ENCODE measurements at places on chromosomes 4 and X.

- no peak for DNase-seq
Measured at GRCh38 chr4:148692242-148692641, 250.0 kb upstream of the NR3C2 start.

GRCh38 chr4:182768838-182769237 is 148.3 kb downstream of the DCTD start:
- DNase-seq = no peak

DNA sequence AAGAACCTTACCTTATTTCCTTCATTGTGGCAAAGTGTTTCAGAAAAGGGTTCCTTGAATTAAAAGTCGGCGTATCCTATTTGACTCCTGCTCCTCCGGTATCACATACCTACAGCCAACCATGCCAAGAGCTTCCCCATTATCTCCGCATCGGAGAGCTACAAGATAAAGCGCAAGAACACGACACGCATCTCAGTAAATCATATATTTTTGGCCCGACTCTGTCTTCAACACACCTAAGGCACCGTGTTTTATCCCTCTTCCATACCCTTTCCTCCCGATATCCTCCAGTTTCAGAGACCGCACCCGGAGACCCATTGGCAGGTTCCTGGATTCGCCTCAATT is 497 bp upstream of the THAP9 start:
- DNase-seq = no peak

DNA sequence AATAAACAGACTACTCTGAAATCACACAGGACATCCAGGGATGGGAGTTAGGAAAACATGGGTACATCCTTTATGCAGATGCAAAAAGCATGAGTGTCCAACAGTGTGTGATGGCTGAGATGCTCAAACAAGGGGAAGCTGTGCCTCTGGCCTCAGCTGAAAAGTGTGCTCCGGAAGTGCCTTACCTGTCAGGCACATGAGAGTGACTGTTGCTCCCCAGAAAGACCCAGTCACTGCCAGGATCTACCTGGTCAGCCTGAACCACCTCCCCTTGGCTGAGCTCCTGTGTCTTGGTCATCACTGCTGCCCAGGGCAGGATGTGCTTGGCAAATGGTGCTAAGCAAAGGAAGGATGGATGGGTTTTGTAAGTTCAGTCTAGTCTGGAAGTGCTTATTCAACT is 4.0 kb downstream of the PPP2R2C start:
- DNase-seq = no peak

DNA sequence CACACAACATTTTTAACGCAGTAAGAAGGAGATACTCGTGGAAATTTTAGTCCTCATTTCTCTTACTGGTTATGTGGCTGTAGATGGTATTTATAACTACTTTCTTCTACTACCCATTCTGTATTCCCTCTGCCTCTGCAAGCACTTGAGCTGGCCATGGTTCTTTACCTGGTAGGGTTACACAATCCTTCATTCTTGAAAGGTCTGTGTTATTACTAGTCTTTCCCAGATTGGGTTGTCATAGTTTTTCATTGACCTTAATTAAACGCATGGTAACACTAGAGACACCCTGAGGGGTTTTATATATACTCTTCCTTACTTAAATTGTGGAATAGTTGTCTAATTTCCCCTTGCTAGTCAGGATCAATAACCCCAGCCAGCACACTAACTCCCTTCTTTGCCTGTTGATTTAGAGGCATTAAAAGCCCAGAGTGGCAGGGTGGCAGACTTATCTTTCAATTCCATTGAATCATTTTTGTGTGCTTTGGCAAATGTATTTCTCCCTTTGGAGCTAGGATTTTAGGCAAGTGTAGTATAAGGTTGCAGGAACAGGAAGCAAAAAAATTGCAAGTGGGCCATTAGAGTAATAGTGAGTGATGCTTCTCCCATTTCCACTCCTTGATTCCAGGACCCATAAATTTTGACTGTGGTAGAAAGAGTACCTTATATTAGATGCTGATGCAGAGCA is 113.6 kb upstream of the EMCN start:
- DNase-seq = no peak

DNA sequence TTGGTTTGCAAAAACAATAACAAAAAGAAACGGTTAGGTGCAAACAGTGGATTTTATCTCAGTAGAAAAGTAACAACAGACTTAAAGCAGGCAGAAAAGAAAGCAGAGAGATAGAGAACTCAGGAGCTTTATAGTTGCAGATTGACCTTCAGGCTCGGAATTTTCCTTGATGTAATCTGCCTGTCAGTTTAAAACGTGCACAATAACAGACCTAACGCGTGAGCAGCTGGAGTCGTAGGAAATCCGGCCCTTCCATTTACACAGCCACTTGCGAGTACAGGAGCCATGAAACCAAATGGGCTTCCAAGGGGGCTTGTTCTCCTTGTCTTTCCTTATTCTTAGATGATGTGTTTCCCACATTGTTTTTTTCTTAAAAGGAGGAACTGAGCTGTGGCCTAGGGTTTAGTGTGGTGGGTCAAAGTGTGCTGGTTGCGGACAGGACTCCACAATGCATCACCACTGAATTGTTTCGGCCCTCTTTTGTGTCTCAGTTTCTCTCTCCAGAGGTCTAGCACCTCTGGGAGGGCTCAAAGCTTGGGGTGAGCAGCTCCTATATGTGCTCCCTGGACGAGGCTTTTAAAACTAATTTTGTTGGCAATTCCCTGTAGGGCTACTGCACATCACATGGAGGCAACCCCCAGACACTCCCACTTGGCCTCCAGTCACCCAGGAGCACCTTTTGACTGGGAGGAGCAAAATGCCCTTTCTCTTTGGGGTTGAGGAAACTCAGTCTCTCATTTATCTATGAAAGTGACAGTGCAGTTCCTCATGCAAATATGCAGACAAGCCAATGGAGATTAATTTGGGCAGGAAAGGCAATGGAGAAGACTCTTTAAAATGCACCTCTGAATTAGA is 13.9 kb upstream of the MPP1 start:
- DNase-seq = no peak

GRCh38 chr4:94534401-94535312 is 82.9 kb downstream of the PDLIM5 start:
- DNase-seq = no peak

GRCh38 chr4:181507938-181508337 is 735.3 kb upstream of the TENM3 start:
- DNase-seq = no peak

DNA sequence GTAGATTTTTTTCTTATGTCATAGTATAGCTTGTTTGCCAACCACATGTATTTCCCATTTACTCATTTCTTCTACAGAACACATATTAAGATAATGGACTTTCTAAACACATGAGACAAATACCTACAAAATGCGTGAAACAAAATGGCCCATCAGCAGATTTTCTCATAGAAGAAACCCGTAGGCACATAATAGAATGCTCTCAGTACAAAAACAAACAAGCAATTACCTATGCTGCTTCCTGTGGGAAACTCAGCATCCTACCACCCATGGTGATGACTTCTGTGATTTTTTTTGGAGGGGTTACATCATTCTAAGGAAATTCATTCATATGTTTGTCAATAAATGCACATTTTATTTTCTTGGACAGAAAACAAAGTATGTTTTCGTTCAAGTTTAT is 343.6 kb downstream of the SPRY1 start:
- no peak for DNase-seq

Data from RWPE1 (cell line).